Upper lobe of right lung (tissue), 1 donor: ENCODE measurements at places on chromosomes 4 and X. TPM values are rescaled to one million over a fixed set of nuclear protein-coding genes. Genes with fewer than 3 reads are reported as not detected.

The RAP2C gene
- total RNA-seq = 24.3 TPM

The VCX3B gene
- total RNA-seq = not detected

The CTAG2 gene
- not detected for total RNA-seq

The RIPPLY1 gene
- total RNA-seq = not detected

The TMPRSS11B gene
- not detected for total RNA-seq

The ARFIP1 gene
- total RNA-seq = 29.3 TPM

The MSL3 gene
- 27.7 TPM for total RNA-seq

The ENPEP gene
- 7.5 TPM for total RNA-seq

The NR0B1 gene
- not detected for total RNA-seq

The PPP2R2C gene
- total RNA-seq = 0.09 TPM
